ENCODE measurements at places on chromosomes 2 and 18. TPM values are rescaled to one million over a fixed set of nuclear protein-coding genes. Genes with fewer than 3 reads are reported as not detected.

GRCh38 chr2:20071397-20072383 lies 20.3 kb upstream of the LAPTM4A start:
- H3K36me3 ChIP-seq, result no peaks in the 10 kb centered on the region
- H3K27me3 ChIP-seq, result no peaks in the 10 kb centered on the region

DNA sequence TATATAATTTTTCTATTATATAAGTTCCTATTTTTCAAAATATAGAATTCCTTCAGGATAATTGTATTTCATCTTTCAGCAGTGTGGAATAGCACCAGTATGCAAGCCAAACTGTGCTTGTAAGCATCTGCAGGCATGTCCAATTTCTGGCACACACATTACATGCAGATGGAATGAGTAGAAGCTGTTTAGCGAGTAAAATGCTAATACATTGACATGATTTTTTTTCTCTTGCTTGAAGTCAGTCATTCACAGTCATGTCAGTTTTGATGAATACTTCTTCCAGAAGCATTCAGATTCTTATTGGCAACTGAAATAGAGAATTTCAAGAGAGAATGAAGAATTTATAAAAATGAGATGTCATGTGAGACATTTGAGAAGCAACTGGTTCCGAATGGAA lies 109.4 kb downstream of the CERS6 start:
- no peak for DNase-seq
- peaks cover 5% of the 10 kb centered on the region for H3K36me3 ChIP-seq
- no peak overlapping the region for H3K4me3 ChIP-seq
- no peaks in the 10 kb centered on the region for H3K27me3 ChIP-seq
- H3K4me1 ChIP-seq, result peaks cover 24% of the 10 kb centered on the region

The SLC4A3 gene
- total RNA-seq, result 5.1 TPM

DNA sequence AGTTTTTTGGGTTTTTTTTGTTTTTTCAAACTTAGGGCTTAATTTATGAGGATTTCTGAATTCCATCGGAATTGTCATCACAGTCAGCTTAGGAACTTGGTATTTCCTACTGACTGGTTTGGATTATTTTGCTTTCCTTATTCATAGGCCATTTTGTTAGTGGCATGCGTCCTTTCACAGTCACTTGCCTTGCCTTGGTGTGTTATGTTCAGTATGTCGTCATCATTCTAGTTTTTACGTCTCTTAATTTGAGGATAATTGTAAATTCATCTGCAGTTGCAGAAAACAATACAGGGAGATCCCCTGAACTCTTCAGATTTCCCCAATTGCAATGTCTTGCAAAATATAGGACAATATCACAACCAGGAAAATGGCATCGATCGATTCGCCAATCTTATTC lies 485.3 kb downstream of the CBLN2 start:
- H3K27me3 ChIP-seq, result no peaks in the 10 kb centered on the region
- no peaks in the 10 kb centered on the region for H3K4me1 ChIP-seq
- DNase-seq, result no peak
- no peak overlapping the region for H3K27ac ChIP-seq

GRCh38 chr2:191626497-191627151 lies 51.3 kb upstream of the NABP1 start:
- H3K27ac ChIP-seq, result no peak overlapping the region
- DNase-seq, result no peak
- H3K36me3 ChIP-seq, result no peaks in the 10 kb centered on the region

Data from tibial nerve (tissue), 4 donors.